ENCODE measurements at places on chromosomes 6 and 20.

DNA sequence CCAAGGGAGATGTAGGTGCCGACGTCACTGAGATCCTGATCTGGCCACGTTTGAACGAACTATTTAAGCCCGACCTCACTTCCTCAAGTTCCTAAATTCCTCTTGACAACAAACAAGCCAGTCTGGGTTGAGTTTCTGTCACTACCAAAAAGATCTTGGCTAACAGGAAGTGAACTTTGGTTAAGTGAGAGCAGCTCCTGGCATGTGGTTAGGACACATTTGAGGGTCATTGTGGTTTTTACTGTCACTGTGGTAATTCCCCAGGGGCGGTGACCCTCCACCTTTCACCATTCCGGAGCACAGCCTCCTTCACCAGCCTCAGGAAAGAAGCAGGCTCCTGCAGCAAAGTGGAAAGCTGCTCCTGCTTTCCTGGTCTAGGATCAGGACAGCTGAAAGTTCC is 43.1 kb upstream of the ZNF831 start:
- no peak for DNase-seq

DNA sequence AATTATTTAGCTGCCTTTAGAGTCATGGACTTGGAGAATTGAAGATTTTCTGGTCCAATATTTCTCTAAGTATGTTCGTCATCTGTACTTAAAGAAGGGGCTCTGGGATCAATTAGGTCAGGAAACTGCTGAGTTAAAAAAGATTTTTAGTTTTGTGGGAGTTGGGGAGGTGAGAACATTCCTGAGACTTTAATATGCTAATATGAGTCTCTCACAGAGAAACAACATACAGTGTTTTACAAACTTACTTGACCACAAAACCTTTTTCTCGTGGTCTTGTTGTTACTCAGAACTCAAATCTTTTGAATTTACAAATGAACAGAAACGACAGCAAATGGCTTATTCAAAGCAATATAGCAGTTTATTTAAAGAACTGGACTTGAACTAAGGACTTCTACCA is 67.9 kb downstream of the LIN28B start:
- no peak for DNase-seq

DNA sequence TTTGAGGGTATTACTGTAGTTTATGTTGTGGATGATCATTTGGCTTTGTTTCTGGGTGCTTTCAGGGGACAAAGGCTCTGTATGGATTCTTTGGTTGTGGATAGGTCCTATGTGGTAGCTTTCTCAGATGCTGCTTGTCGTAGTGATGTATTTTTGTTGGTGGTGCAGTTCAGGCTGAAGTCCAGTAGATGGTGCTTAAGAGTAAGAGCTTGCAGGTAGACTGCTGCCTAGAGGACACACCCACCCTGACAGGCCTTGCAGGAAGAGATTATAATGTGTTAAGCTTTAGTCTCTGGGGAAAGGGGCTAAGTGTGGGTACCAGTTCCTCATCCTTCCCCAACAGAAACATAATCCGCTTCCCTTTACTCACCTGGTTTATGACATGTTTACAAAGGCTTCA is 62.6 kb upstream of the ADGRB3 start:
- no peak for DNase-seq

DNA sequence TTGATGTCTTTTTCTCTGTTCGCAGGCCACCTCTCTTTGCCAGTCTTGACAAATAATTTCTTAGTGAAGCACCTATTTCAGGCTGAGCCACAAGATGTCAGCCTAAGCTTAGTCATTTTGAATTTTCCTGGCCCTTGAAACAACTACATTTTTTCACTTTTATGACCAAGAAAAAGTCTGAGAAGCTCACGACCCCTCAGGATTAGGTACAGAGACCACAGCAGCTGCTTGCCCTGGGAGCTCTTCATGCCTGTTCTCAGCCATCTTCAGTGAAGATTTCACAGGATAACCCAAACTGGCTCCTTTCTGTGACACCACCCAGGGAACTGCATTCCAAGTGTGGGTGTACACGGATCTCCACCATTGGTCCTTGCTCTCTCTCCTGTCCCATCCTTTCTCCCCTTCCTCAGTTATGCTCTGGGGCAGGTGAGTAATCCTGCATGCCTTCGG is 38.4 kb upstream of the SPTLC3 start:
- no peak for DNase-seq

- DNase-seq: no peak
Observed at GRCh38 chr20:61719691-61720347, 345.9 kb downstream of the TAF4 start.

DNA sequence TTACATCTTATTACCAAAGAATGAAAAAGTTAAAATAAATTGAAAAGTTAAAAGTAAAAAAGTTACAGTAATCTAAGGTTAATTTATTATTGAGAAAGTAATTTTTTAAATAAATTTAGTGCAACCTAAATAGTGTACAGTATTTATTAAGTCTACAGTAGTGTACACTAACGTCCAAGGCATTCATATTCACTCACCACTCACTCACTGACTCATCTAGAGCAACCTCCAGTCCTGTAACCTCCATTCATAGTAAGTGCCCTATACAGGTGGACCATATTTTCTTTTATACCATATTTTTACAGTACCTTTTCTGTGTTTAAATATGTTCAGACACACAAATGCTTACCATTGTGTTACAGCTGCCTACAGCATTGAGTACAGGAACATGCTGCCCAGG is 624.7 kb upstream of the NOX3 start:
- DNase-seq: no peak

DNA sequence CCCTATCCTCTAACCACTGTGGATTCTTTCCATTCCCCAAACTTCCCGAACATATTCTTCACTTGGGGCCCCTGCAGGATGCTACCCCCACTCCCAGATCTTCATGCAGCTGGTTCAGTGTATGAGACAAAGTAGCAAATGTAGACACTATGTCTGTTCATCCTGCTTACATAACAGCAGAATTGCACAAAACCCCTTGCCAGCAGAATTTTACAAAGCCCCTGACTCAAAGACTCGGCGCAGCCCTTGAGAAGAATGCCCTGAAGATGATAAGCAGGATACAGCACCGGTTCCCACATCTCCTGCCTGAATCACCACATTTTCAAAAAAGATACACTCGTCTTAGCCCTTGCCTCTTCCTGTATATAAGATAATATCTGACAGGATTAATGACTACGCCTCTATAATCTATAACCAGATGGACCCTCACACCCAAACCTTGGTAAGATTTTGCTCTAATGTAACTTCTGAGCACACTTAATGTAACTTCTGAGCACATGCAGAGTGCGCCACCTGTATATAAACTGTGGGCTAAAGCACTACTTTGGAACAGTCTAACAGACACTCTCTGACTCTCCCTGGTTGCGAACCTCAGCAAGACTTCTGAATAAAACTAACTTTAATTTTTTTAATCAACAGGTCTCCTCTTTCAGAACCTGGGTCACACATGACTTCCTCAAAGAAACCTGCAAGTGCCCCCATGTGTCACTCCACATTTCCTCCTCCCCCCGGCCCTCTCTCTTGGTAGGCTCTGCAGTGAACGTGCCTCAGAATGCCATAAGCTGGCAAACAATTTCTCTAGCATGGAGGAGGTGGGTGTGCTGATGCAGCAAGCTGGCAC is 28.7 kb downstream of the RALGAPA2 start:
- DNase-seq: no peak

DNA sequence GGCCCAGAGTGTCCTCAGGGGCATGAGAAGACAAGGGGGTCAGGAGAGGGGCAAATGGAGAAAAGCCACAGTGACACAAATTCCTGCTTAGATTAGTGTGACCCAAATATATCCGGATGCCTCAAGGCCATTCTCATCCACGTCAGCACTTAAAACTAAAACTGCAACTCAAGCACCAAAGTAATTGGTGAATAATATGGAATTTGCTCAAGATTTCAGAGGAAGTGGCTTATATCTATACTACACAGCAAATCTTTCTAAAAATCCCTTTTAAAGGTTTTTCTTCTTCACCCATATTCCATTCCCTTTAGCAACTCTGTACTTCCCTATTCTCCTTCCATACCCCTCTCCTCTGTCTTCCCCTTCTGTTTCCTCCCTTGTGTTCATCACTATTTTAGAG is 15.2 kb downstream of the DEF6 start:
- DNase-seq: no peak

GRCh38 chr6:130034378-130035146 is 16.2 kb downstream of the L3MBTL3 start:
- DNase-seq: no peak

DNA sequence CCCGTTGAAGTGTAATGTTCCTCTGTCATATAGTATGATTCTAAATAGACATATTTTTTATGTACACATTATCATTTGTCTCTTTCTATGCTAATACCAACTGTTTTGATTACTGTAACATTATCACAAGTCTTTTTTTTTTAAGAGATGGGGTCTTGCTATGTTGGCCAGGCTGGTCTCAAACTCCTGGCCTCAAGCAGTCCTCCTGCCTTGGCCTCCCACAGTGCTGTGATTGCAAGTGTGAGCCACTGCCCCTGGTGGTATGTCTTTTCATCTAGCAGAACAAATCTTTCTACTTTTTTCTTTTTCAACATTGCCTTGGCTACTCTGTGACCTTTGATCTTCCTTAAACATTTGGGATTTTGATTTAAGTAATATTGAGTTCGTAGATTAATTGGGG is 57.7 kb downstream of the SLX4IP start:
- DNase-seq: no peak

- DNase-seq: no peak
Observed at GRCh38 chr20:37333848-37334318, 12.1 kb upstream of the SRC start.
